Stimulated activated CD4-positive, alpha-beta T cell treated with anti-CD3 and anti-CD28 coated beads, Interleukin-1b, Interleukin-23, amount 100 ng/mL, for 24 hours (primary cell): ENCODE measurements at places on chromosomes 16 and 17.

DNA sequence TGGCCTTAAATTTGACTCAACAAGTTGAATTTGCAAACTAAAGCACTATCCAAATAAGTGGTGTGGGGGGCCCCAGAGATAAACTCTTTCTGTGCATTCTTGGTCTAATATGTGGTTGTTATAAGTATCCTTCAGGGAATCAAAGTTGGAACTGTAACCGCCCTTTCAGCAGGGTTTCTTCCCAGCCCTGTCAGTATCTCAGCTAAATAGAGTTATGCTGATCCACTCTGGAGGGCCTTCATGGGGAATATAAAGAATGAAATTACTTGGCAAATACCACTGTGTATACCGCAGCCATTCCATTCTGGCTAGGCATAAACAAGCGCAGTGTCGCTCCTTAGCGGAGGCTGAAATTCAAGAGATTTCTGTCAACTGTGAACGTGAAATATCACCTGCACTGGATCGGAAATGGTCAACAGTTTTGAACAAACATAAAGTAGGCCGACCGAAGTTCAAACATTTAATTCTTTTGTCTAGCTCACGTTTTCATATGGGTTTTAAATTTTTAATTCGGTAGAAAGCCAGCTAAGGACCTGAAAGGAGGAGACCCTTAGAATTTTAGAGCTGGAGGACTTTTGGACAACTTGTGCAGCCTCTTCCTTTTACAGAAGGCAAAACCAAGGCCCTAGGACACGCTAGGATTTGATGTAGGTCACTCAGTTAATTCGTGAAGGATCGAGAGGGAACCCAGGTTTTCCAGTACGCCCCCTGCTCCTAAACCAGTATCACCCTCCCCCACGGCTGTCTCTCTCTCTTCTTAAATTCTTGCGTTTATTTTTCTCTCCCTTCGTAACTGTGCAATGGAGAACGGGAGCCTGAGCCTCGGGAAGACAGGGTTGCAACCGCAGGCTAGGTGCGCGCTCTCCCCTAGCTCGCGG, 74.7 kb downstream of the CHD9 start:
- DNase-seq = no peak

- no peak for DNase-seq
Observed at GRCh38 chr17:57984936-57985674, 2.9 kb downstream of the VEZF1 start.

DNA sequence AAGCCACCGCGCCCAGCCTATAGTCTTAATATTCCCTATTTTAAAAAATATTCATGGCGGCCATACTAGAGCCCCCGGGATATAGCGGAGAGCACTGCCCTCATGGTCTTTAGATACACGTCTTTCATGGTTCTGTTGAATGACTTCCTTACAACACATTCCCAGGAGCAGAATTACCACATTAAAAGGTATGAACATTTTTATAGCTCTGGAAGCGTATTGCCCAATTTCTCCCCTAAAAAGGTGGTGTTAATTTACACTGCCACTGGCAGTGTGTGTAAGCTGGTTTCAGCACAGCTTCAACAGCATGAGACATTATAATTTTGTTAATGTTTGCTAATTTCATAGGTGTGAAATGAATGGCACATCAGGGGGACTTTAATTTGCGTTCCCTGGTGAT, 19.0 kb downstream of the C17orf100 start:
- no peak for DNase-seq

GRCh38 chr17:83133302-83134121, 54.1 kb downstream of the METRNL start:
- no peak for DNase-seq

DNA sequence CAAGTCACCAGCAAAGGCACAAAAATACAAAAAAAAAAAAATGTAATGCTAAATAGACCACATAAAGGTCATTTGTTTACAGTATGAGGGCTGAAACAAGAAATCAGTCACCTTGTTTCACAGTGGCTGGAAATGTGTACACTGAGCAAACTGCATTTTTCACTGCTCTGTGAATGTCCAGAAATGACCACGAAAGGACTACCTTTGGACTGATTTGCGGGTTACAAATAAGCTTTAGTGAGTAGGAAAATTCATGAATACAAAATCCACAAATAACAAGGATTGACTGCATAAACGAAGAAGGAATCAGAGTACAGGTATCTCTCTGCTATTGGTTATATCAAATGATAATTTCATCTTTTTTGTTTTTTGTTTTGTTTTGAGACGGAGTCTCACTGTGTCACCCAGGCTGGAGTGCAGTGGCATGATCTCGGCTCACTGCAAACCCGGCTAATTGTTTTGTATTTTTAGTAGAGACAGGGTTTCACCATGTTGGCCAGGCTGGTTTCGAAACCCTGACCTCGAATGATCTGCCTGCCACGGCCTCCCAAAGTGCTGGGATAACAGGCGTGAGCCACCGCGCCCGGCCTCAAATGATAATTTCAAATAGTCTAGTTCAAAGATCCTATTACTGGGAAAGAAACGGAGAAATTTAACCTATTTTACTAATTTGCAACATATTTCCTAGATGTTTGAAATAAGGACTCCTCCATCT, 30.5 kb downstream of the CYTH1 start:
- no peak for DNase-seq

DNA sequence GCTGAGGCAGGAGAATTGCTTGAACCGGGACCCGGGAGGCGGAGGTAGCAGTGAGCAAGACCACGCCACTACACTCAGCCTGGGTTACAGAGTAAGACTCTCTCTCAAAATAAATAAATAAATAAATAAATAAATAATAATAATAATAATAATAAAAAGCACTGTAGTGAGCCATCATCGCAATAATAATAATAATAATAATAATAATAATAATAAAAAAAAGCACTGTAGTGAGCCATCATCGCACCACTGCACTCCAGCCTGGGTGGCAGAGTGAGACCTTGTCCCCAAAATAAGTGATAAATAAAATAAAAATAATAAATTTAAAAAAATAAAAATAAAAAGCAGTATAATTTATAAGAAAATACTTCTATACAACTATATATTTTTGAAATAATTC, 40.3 kb downstream of the SMURF2 start:
- no peak for DNase-seq

- no peak for DNase-seq
Observed at GRCh38 chr17:38892620-38893019, 22.8 kb downstream of the LASP1 start.

DNA sequence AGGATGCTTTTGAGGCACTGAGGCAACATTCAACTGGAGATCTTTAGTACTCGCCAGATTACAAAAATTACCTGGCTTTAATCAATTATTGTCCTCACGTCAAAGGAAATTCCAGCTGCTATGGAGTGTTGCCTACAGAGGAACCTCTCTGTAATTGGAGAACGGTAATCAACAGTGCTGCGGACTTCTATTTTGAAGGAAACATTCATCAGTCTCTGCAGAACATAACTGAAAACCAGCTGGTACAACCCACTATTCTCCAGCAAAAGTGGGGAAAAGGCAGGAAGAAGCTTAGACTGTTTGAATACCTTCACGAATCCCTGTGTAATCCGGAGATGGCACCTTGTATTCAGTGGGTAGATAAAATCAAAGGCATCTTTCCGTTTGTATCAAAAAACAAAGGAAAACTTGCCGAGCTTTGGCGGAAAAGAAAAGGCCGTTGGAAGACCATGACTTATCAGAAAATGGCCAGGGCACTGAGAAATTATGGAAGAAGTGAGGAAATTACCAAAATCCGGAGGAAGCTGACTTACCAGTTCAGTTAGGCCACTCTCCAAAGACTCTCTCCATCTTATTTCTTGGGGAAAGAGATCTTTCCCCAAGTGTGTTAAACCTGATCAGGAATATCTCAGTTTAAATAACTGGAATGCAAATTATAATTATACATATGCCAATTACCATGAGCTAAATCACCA, 3.0 kb downstream of the SLC35G3 start:
- no peak for DNase-seq

- DNase-seq = no peak
Observed at GRCh38 chr17:42678951-42679491, 2.2 kb upstream of the PLEKHH3 start.

GRCh38 chr16:1119766-1120576, 23.9 kb upstream of the C1QTNF8 start:
- DNase-seq = no peak

GRCh38 chr16:54504372-54504771, 217.8 kb upstream of the IRX3 start:
- DNase-seq = no peak

- no peak for DNase-seq
Observed at GRCh38 chr17:16880843-16881230, 91.1 kb downstream of the TNFRSF13B start.

- no peak for DNase-seq
Observed at GRCh38 chr17:6749519-6749918, 6.3 kb upstream of the XAF1 start.

- DNase-seq = no peak
Observed at GRCh38 chr17:76927982-76928381, 59.8 kb downstream of the MGAT5B start.

DNA sequence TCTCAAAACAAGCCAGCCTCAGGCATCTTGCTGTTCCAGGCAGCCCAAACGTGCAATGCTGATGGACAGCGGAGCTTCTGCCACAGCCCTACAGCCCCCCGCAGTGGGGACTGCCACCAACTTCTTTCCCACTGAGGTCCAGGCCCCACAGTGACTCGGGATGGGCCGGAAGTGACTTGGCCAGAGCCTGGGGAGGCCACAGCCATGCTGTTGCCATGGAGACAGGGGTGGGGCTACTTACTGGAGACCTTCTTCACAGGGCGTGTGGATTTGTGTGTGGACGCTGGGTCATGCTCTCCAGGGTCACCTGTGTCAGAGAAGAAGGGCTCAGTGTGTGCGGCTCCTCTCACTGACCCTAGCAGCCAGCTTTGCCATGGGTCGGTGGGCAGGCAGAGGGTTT, 15.0 kb downstream of the TRIM25 start:
- no peak for DNase-seq

- DNase-seq = no peak
Observed at GRCh38 chr17:71677439-71677838, 443.4 kb upstream of the SOX9 start.

DNA sequence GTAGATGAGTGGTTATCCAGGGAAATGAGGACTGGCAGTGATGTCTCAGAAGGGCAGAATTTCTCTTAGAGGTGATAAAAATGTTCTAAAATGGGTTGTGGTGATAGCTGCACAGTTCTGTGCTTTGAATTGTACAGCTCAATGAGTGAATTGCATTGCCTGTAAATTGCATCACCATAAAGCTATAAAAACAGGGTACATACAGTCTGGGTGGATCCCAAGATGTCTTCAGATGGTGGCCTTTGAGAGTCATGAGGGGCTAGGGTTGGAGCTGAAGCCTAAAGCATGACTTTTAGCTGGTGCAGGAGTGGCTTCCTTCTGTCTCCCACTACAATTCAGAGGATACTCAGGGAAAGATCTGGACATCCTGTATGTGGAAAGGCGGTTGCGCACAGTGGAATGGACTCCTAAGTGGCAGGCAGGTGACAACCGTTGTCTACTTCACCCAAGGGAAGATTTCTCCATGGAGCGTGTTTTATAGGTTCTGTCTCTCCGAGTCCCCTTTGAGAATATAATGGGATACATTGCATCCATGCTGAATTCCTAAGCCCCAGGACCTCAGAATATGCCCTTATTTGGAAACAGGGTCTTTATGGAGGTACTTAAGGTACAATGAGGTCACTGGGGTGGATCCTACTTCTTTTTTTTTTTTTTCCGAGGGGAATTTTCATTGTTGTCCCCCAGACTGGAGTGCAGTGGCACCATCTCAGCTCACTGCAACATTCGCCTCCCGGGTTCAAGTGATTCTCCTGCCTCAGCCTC, 1.6 kb upstream of the IL32 start:
- DNase-seq = no peak

DNA sequence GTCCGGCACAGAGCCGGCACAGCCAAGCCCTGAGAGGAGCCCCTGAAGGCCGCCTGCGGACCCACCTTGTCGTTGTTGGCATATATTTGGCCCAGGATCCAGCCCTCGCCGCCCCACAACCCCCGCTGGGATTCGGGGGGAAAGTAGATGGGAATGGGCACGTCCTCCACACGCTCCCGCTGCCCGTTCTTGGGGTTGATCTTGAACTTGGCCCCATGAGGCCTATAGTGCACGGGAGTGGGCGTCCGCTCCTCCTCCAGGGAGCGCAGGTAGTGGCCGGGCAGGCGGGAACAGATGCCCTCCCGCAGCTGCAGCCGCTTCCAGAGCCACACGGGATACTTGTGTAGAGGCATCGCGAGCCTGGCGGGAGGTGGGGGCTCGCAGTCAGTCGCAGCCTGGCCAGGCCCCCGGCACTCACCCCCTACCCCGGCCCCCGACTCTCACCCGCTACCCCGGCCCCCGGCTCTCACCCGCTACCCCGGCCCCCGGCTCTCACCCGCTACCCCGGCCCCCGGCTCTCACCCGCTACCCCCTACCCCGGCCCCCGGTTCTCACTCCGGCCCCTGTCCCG, 387 bp downstream of the MRPL28 start:
- no peak for DNase-seq

DNA sequence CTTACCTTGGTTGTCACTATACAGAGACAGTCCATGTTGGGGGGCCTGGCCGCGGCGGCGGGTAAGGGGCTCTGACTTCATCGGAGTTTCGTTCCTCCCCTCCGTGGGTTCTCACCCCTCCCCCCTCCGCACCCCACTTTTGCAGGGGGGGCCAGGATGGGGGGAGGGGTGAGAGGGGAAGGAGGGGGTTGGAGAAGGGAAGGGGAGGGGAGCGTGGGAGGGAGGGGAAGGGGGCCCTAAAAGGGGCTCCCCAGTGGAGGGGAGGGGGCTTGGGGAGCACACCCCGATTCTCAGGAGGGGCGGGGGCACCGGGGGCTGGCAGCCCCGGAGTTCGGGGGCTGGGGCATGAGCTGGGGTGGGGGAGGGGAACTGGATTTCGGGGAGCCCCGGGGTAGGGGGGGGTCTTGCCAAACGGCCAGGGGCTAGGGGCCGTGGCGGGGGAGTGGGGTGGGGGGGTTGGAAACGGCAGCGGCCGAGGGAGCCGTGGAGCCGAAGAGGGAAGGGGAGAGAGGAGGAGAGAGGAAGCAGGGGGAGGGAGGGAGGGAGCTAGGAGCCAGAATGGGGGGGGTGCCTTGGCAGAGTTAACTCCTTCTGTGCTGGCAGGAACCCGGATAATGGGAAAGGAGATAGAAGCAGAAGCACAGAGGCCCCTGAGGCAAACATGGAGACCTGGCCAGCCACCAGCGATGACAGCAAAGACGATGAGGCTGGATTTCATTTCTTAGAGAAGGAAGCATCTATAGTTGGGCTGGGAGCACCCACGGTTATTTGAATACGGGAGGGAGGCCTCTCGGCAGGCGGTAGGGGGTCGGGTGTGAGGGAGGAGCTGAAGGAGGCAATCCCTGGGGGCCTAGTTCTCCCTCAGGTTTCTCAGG, 2.3 kb downstream of the DLG4 start:
- DNase-seq = no peak

- no peak for DNase-seq
Observed at GRCh38 chr16:55046916-55047315, 116.3 kb downstream of the IRX5 start.

- peak; percentile 53 for DNase-seq
Observed at GRCh38 chr17:75124041-75124818, 7.3 kb downstream of the NT5C start.

DNA sequence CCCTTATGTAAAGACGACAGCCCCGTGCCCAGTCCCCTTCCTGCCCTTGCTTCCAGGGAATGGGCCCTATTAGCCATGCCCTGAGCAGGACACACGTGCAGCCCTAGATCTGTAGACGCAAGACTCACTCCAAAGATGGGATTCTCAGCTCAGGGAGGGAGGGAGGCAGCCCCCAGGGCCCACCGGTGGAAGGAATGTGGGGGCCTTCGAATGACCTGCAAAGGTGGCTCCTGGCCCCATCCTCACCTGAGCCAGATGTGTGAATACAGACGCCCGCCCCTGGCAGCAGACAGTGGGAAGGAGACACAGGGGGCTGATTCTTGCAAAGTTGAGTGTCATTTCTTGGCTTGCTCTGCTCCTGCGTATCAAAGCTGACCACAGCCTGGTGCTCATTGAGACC, 47.8 kb downstream of the LITAF start:
- no peak for DNase-seq
